Lung microvascular endothelial cell (primary cell): ENCODE measurements at places on chromosomes 1 and 21. TPM values are rescaled to one million over a fixed set of nuclear protein-coding genes. Genes with fewer than 3 reads are reported as not detected.
A peak's percentile ranks its signal among the peaks of the same experiment; 100 is the strongest.

- no peak for DNase-seq
Observed at GRCh38 chr1:28812669-28813468, 899 bp downstream of the OPRD1 start.

The PKLR gene
- under 0.01 TPM in 1 of 2 replicates, not detected in the other for total RNA-seq

DNA sequence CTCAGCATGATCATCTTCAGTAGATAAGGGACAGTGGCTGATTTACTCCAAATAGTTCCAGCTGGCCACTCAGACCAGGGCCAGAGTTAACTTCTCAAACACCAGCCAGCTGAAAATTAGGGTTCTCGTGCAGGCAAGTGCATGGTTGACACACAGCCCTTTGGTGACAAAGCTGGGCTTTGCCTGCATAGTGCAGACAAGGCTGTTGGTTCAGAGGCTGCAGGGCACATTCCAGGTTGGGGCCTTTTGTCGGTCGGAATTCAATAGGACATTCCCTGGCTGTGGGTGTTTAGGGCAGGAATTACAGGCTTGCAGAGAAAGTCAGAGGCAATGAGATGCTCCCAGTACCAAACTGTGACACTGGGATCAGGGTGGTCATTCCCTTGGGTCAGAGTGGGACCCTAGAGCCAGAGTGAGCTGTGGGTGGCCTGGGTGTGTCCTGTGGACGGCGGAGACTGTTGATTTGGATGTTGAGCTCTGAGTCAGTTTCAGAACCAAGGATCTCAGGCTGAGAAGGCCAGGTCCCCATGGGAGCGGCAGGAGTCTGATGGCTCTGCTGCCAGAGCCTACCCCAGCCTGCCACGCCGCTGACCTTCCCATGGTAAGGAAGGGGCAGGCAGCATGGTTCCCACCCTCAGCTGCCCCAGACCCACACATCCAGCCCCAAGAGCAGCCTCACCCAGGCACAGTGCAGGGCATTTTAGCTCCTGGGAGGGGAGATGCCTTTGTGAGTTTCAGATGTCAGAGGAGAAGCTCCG is 56.2 kb downstream of the STUM start:
- no peak for DNase-seq

GRCh38 chr1:203662360-203662759 is 35.7 kb downstream of the ATP2B4 start:
- DNase-seq, result peak; percentile 38

The CD52 gene
- total RNA-seq, result not detected in 2 replicates

The KRTAP21-1 gene
- not detected in 2 replicates for total RNA-seq
